ENCODE measurements at places on chromosomes 2 and 18.

DNA sequence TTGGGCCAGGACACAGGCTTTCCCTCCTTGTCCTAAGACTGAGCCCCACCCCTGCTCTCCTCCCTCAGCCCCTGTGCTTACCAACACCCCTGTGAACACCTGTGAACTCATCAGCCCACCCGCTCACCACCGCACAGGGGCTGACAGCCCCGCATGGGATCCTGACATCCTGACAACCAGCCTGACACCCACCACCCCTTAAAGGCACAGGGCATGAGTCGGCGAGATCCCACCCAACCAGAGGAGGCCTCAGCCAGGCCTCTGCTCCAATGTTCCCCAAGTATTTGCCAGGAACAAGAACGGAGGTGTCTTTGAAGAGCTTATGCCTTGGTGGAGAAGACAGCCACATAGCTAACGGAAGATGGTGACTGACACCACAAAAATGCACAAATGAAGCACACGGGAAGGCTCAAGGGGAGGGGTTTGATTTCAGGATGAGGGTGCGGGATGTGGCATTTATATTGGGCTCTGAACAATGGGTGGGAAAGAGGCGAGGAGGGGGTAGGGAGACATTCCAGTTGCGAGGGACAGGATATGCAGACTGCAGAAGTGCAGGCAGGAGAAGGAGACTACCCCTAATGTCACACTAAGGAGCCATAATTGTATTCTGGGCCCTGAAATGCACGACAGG is 11.0 kb downstream of the RAB11FIP5 start:
- no peak for DNase-seq

DNA sequence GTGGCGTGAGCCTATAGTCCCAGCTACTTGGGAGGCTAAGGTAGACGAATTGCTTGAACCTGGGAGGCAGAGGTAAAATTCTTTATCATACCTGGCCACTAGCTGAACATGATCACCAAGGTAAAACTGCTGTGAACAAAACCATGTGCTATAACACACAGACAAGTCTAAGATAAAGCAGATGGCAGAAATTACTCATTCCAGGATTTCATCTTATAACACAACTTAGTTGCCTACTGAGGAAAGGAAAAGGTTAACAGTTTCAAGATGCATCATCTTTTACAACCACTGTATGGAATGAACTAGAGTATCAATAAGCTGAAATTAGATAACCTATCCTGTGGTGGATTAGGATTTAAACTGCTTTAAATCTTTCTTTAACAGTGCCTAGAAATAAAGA is 8.3 kb downstream of the ARL5A start:
- no peak for DNase-seq

- DNase-seq: no peak
Measured at GRCh38 chr2:72933646-72934151, 16.4 kb downstream of the EMX1 start.

- no peak for DNase-seq
Measured at GRCh38 chr2:60215386-60215901, 338.0 kb downstream of the BCL11A start.

DNA sequence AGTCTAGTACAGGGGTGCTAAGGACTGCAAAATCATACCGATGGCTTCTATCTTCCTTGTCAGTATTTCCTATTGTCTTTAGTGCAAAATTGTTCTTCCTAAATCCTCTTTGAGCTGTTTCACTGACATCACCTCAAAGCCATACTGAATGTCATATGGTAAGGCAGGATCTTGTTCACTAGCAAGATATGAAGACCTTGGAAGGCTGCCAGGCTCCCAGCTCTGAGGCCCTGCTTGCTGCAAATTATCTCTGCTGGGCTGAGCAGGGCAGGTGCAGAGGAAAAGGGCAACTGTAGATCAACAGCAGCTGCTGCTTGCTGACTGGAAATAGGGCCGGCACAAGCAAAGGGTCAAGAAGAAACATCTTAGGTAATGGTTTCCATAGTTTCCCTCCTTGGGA is 58.2 kb downstream of the PMAIP1 start:
- no peak for DNase-seq

GRCh38 chr18:25352629-25353005 is 651 bp upstream of the ZNF521 start:
- no peak for DNase-seq

DNA sequence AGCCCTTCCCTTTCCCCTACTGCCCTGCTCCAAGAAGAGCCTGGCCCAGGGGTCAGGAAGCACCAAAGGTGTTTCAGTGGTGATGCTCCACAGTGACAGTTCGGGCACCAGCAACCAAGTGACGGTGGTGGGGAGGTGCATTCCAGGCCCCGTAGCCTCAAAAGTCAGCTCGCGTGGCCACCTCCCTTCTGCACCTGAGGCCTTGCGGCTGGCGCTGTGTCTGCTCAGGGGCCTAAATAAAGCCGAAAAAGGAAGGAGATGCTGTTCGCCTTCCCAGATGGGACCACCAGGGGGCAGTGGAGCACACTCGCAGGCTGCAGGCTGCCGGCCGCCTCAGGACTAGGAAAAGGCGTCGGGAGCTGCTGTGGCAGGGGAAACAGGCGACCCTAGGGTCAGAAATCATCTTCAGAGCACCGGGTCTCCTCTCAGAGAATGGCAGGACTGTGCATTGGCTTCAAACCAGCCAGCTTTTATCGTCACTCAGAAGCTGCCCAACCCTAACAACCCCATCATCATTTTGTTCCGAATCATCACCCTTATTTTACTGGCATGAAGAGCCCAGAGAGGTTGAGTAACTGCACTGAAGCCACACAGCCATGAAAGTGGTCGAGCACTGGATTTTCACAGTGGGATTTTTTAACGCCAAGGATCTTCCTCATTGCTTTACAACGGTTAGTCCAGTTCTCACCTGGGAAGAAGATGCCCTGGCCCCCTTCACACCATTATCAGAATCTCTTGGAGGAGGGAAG is 213.0 kb upstream of the CELF4 start:
- DNase-seq: no peak

- DNase-seq: no peak
Measured at GRCh38 chr2:85066874-85067351, 66.3 kb upstream of the TCF7L1 start.

- DNase-seq: no peak
Measured at GRCh38 chr2:210287301-210287700, 27.7 kb downstream of the MYL1 start.

Data from effector CD4-positive, alpha-beta T cell (primary cell).